ENCODE measurements at places on chromosomes 11 and 22.

DNA sequence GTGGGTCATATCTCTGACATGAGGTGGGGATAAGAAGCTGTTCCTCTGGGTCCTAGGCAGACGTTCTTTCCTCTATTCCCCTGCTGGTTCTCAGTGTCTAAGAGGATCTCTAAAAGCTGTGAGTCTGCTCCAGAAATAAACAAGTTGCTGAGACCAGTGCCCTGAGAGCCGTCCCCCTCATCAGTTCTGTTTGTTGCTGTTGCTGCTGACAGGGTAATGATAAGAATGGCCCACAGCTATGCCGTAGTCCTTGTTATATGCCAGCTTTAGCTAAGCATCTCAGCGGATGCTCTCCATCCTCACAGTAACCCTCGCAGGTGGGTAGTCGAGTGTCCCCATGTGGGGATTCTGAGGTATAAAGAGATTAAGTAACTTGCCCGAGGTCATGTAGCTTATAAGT is 23.5 kb upstream of the ST14 start:
- DNase-seq: no peak

GRCh38 chr11:33552756-33553155 is 147.9 kb downstream of the C11orf91 start:
- DNase-seq: no peak

DNA sequence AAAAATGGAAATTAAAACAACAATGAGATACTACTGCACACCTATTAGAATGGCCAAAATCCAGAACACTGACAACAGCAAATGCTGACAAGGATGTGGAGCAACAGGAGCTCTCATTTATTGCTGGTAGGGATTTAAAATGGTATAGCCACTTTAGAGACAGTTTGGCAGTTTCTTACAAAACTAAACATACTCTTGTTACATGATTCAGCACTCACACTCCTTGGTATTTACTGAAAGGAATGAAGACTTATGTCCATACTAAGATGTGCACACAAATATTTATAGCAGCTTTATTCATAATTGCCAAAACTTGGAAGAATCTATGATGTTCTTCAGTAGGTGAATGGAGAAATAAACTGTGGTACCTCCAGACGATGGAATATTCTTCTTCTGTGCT is 40.8 kb downstream of the PGM2L1 start:
- DNase-seq: no peak

GRCh38 chr11:101844608-101845007 is 70.2 kb upstream of the CEP126 start:
- no peak for DNase-seq

- DNase-seq: no peak
Observed at GRCh38 chr22:36893262-36893661, 20.2 kb upstream of the CSF2RB start.

- no peak for DNase-seq
Observed at GRCh38 chr11:131186629-131187101, 183.8 kb upstream of the NTM start.

- no peak for DNase-seq
Observed at GRCh38 chr11:81840380-81840779, 893.3 kb downstream of the FAM181B start.

DNA sequence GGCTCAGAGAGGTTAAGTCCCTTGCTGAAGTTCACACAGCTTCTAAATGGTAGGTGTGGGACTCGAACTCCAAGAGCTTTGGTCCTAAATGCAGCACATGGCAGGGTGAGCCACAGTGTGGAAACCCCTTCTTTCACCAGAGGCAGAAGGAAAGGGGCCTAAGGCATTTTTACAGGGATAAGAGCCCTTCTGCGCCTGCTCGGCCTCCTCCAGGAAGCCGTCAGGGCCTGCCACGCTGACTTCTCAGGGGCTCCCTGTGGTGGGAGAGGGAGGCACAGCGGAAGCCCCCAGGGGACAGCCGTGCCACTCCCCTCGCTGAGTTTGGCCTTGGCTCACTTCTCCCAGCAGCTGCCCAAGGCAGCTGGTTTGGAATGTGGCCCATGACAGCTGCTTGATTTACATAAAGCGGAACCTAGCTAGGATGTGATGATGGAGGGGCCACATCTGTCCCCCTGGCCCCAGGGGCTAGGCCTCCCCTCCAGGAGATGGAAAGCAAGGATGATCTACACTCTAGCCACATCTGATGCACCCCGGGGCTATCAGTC is 35.4 kb downstream of the CD82 start:
- no peak for DNase-seq

DNA sequence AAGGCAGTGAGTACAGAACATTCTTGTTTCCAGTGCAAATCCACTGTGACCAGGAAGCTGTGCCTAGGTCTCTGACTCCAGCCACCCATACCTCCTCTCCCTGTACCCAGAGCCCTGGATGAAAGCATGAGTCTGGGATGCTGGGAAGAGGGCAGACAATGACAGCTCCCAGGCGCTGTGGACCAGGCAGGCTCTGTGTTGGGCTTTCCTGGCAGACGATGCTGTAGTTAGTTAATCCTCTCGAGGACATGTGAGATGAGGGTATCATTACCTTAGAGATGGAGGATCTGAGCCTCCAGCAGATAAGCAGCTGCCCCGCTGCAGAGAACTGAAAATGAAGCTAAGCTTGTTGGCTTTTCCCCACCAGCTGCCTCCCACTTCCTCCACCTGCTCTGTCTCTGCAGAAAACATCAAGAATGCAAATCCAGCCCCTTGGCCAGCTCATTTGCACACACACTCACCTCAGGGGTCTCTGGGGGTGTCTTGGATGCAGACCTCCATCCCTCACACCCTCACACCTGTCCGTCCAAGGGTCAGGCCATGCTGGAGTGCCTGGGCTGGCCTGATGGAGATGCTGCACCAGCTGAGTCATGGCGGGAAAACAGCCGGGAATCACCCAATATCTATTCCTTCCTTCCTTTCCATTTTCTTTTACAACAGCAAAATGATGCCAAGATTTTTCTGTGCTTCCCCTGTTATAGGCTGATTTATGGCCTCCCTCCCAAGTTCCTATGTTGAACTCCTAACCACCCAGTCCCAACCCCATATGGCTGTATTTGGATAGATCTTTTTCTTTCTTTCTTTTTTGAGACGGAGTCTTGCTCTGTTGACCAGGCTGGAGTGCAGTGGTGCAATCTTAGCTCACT is 94.9 kb upstream of the SEPTIN5 start:
- no peak for DNase-seq

- DNase-seq: peak; percentile 71
Observed at GRCh38 chr11:112355726-112356125, 95.1 kb upstream of the PLET1 start.

- DNase-seq: no peak
Observed at GRCh38 chr11:75096456-75097172, at the start of gene OR2AT4. TSS of gene OR2AT4 (minus strand) at chr11:75096876.

DNA sequence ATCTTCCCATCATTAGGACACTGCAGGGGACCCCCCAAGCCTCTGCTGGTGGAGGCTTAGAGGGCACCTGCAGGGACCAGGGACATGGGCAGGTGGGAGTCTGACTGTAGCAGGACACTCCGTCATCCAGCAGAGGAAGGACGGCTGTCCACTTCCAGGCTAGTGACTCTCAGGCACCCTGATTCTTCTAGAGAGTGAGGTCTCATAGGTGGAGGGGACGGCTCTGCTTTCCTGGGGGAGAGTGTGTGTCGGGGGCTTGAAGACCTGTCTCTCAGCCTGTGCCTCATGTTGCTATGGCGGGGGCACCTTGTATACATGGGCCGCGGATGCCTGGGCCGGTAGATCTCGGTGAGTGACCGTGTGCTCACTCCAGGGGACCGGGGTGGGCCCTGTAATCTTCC is 1116.6 kb downstream of the BRD1 start:
- DNase-seq: no peak

- no peak for DNase-seq
Observed at GRCh38 chr11:47510209-47510608, 42.7 kb downstream of the CELF1 start.

DNA sequence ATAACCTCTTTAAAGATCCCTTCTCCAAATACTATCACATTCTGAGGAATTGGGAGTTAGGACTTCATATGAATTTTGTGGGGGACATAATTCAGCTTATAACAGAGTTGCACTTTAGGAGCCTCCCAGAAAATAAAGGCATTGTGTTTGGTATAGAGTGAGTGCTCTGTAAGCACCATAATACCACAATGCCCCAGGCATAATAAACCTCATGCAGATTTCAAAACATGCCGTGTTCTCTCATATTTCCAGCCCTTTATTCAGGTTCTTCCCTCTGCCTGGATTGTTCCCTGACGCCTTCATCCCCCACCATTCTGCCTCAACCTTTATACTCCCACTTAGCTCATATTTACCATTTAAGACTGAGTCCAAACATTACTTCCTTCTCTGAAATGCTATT is 398.8 kb upstream of the FAT3 start:
- DNase-seq: no peak

GRCh38 chr11:124658986-124659385 is 14.6 kb downstream of the SIAE start:
- DNase-seq: no peak

- no peak for DNase-seq
Observed at GRCh38 chr11:105857728-105858127, 164.3 kb downstream of the MSANTD4 start.

DNA sequence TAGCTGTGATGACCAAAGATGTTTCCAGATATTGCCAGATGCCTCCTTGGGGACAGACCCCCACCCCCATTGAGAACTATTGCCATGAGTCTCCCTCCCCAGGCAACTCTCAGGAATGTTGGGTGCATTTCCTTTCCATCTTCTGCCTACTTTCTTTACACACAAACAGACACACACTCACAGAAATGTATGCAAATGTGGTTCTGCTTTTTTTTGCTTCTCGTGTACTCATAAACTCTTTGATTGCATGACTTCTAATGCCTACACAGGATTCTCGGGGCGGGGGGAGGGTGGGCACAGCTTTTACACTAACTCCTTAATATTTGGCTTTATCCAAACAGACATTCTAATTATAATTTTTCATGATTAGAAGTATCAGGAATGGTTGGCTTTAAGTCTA is 53.3 kb upstream of the SUSD2 start:
- DNase-seq: no peak

- DNase-seq: no peak
Observed at GRCh38 chr11:87154246-87154645, 116.5 kb downstream of the TMEM135 start.

Measured in NCI-H1436 (cell line).